ENCODE measurements at places on chromosomes 2 and 18. TPM values are rescaled to one million over a fixed set of nuclear protein-coding genes. Genes with fewer than 3 reads are reported as not detected.
A peak's percentile ranks its signal among the peaks of the same experiment; 100 is the strongest.

PROKR1 gene
- polyA plus RNA-seq = 0.15 TPM

NAT8 gene
- polyA plus RNA-seq = not detected

SLC19A3 gene
- polyA plus RNA-seq = 81.5 TPM

SERPINB2 gene
- polyA plus RNA-seq = 0.03 TPM

- no peak for DNase-seq
Measured at GRCh38 chr18:49177812-49178211, 227.0 kb upstream of the SMAD7 start.

DNA sequence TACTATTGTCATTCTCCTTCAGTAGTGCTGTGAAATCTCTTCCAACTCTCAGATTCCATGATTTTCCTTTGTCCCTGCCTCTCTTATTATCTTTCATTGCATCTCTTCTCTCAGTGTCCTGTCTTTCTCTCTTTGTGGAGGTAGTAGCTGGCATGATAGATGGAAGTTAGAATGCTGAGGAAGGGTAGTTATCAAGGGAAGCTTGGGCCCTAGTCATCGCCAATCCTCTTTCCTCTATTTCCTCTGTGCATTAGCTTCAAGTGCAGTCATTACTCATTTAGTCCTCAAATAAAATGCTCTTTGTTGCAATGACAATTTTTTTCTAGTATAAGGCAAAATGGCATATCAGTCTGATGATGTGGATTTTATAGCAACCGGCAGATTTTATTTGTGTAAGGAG lies 207.7 kb downstream of the CAMKMT start:
- DNase-seq = no peak

DNA sequence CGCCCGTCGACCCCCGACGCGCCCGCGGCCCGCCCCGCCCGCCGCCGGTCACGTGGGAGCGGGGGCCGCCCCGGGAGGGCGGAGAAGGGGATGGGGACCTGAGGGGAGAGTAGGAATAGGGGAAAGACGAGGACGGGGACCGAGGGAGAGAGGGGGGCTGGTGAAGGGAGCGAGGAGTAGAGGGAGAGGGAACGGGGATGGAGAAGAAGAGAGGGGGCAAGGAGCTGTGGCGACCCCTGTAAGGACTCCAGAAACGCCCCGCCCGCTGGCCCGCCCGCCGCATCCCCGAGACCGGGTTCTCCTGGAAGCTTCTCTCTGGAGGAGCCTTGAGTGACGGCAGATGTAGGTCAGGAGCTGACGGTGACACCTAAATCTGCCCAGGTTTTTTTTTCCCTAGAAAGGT lies 615 bp downstream of the ADNP2 start:
- peak; percentile 63 for DNase-seq

GRCh38 chr2:163670929-163671328 lies 64.9 kb downstream of the FIGN start:
- DNase-seq = no peak

DNA sequence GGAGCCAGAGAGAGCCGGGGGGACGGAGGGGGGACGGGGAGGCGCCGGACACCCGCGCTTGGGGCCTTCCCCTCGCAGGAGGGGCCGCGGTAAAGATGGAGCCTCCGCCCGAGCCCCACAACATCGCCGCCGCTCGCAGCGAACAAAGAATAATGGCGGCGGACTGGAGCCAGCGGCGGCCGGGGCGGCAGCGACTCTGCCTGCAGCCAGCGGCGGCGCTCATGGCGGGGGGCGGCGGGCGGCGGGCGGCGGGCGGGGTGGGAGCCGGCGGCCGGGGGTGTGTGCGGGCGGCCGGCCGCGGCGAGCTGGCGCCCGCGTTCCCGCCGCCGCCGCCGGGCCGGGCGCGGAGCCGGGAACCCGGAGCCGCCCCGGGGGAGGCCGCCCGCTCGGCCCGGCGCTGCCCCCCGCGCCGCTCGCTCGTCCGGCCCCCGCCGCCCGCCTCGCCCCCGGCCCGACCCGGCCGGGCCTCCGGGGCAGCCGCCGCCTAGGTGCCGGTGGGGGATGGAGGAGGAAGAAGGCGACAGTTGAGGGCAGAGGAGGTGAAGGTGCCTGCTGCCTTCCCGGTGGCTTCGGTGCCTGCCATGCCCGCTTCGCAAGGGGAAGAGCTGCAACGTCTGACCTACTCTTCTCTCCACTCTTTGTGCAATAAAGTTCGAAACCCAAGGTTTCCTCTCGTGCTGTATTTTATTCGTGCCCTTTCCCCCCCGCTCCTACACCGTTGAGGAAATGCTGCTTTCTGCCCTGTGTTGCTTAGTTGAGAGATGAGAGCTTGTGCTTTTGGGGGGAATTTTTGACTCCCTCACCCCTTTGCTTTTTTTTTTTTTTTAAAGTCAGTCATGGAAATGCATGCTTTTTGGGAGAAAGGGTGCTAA lies 634 bp downstream of the CREB1 start:
- peak; percentile 67 for DNase-seq

DNA sequence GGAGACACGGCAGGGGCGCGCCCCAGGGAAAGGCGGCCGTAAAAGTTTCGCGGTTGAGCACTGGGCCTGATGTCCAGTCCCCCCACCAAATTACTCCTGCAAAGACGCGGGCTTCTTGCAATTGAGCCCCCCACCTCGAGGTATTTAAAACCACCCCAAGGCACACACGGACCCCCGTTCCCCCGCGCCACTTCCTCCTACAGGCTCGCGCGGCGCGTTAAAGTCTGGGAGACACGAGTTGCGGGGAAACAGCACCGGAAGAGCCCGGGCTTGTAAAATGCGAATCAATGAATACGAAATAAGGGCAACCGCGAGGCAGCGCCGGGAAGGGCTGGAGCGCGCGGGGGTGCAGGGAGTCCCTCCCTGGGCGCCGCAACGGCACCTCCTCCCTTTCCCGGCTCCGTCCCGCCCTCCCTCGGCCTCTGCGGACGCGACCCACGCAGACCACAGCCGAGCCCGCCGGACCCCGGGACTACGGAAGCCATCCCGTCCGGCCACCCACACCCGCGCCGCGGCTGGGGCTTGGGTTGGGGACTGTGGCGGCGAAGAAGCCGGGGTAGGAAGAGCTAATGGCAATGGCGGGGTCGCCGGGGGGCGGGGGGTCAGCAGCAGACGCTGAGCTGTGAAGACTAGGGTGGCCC lies 918 bp upstream of the NETO1 start:
- peak; percentile 1 for DNase-seq

DNA sequence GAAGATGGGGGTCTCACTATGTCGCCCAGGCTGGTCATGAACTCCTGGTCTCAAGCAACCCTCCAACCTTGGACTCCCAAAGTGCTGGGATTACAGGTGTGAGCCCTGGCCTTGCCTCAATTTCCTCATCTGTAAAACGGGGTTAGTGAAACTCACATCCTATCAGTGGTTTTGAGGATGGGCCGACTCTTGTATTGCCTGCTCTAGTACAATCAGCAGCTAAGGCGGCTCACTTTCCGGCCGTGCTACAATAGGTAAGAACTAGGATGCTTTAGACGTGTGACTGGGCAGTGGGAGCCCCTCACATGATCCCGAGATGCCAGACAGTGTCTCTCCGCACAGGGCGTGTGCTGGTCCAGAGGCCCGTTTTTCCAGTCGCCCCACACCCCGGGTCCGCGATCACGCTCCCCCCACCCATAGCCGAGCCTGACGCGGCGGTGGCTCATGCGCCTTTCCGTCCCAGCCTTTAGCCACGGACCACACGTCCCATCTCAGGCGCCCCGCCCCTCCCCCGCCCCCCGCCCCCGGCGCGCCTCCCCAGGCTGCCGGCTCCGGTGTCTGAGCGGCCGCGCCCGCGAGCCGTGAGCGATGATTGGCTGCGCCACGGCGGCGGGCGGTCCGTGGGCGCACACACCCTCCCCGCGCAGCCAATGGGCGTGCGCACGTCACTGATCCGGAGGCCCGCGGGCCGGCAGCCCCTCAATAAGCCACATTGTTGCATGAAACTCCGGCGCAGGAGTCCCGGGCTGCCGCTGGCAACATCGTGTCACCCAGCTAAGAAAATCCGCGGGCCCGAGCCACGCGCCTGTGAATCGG lies at the start of gene HK2:
TSS of gene HK2 (plus strand) at position 710 of the 816 bp plus-strand sequence. CDS start 454 bp downstream, outside the sequence.
- DNase-seq = peak; percentile 78

DNA sequence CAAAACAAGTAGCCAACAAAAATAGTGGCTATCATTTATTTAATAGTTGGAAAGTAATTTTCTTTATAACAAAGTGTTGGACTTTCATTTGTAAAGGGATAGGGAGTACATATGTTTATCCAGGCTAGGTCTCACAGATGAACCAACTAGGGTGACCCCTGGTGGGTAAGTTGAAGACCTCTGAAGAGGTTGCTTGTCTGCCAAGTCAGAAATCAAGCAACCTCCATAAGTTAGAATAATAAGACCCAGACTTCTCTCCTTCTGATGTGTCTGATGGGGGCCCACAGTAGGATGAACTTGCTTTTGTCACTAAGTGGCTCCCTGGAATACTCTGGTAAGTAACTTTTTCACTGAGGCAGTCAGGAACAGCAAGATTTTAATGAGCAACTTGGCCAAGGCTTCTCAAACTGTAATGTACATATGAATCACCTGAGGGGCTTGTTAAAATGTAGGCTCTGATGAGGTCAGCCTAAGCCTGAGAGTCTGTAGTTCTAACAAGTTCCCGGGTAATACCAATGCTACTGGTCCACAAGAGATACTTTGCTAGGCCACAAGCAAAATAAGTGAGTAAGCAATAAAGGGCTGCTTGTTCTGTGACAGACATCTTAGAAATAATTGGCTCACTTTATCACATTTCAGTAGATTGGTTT lies 319.6 kb downstream of the PIK3C3 start:
- no peak for DNase-seq

DNA sequence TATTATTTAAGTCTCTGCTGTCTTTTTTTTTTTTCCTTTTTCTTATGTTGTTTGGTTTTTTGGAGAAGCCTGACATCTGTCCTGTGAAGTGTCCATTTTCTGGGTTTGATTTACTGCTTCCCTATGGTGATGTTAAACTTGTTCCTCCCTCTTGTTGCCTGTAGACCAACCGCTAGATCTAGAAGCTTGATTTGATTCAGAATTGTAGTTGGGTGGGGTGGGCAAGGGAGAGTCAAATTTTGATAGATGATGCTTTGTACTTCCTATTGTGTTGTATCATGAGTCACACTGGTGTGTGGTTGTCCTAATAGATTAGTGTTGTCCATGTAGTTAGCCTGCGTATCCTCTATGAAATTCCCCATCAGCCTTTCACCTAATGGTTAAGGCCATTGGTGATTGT lies 35.4 kb downstream of the CAB39 start:
- DNase-seq = no peak

DNA sequence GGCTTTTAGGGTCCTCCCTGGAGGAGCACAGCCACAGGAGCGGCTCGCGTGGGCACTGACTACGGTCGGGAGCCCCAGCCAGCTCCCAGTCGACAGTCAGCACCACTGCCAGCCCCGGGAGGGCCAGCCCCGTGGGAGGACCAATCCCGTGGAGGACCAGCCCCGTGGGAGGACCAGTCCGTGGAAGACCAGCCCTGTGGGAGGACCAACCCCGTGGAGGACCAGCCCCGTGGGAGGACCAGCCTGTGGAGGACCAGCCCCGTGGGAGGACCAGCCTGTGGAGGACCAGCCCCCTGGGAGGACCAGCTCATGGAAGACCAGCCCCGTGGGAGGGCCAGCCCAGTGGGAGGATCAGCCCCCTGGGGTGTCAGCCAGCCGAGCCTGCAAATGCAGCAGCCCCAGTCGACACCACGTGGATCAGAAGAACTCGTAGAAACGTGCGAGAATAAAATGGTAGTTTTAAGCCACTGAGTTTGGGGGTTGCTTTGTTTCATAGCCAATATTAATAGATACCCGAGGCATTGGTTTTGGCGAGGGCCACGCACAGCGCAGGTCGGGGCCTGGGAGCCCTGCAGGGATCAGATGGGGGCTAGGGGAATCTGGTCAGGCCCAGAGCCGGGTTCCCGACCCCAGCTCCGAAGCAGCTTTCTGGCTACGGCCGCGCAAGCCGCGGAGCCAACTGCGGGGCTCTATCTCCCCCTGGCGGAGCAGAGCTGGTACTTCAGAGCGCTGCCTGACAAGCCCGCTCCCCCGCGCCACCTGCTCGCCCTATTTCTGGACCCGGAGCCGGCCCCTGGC lies 73.0 kb downstream of the TEX51 start:
- peak; percentile 84 for DNase-seq

GRCh38 chr2:153601812-153602211 lies 123.2 kb upstream of the RPRM start:
- no peak for DNase-seq
